DMS53 (cell line): ENCODE measurements at places on chromosomes 2 and 18.

DNA sequence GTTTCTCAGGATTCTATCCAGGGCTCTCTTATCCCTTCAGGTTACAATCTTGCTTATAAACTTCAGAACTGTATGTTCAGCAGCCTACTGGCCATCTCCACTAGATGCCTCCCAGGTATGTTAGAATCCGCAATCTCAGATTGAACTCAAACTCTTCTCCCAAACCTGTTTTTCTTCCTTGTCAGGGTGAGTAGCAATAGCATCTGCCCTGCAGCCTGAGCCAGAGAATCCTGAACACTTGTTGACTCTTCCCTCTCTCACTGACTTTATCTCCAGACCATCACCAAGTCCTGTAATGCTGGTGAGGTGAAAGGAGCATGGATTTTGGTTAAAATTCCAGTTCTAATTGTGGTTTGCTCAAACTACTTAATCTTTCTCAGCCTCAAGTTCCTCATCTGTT lies 82.6 kb upstream of the ALPP start:
- no peak for DNase-seq

GRCh38 chr18:461762-462161 lies 38.7 kb downstream of the COLEC12 start:
- no peak for DNase-seq

DNA sequence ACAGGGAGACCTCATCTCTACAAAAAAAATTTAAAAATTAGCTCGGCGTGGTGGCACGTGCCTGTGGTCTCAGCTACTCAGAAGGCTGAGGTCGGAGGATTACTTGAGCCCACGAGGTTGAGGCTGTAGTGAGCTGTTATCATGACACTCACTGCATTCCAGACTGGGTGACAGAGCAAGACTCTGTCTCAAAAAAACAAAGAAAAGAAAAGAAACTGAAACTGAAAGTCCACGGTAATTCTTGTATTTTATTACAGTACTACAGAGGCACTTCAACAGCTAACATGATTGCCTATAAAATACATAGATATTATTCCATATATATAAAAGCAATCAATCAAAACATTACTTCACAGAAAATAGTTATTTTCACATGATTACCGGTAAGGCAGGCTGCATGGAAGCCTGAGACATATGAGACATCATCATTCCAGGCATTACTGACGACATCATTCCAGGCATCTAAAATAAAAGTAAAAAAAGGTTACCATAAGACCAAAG lies 23.1 kb downstream of the PRPF40A start:
- no peak for DNase-seq

GRCh38 chr2:108573061-108573460 lies 38.8 kb downstream of the LIMS1 start:
- DNase-seq, result no peak

GRCh38 chr2:173982918-173983317 lies 17.7 kb upstream of the SP3 start:
- no peak for DNase-seq

DNA sequence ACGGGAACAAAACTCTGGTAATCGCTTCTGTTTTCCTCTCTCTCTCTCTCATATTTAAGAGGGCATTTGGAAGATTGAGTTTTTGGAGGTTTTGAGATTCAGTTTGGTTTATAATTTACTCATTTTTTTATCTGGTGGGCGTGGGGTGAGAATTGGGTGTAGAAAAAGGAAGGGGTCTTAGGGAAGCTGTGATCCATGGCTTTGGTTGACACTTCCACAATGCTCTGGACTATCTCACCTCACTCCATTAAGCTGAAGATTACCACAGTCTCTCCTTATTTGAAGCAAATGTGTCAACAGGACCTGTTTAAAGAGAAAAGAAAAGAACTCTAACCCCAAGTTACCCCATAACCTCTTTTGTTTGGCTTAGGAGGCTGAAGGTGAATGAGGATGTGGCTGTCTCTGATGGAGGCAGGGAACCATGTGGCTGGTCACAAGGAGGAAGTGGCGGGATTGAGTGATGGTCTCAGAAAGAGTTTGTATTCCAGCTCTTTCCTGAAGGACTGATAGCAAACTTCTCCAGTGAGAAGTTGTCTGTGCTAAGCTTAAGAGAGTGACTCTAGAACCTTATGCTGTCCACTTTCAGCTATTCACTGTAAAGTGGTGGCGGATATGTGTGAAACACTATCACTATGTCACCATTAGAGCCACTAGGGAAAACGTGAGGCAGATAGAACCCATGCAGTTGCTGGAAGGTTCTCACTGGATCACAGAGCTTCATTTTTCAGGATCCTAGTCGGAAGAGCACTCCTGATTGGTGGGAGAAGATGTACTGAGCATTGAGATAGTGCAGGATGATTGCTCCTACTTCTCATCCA lies 934 bp downstream of the ZNF804A start:
- DNase-seq, result peak; percentile 44

GRCh38 chr2:8238521-8239230 lies 443.2 kb upstream of the ID2 start:
- DNase-seq, result no peak

- DNase-seq, result peak; percentile 62
These were observed 24.9 kb downstream of the CERS6 start for GRCh38 chr2:168480825-168481585.

DNA sequence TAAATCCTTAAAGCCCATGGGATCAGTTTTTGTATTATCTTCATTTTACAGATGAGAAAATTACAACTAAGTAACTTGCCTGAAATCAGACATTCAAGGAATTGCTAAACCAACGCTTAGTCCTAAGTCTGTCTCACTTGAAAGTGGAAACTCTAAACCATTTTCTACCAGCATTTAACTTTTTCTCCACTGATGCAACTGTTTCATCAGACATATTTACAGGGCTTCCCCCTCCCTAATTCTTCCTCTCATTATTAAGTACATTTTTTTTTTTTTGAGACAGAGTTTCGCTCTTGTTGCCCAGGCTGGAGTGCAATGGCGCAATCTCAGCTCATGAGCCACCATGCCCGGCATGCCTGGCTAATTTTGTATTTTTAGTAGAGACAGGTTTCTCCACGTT lies 88.6 kb downstream of the ACVR1C start:
- no peak for DNase-seq

DNA sequence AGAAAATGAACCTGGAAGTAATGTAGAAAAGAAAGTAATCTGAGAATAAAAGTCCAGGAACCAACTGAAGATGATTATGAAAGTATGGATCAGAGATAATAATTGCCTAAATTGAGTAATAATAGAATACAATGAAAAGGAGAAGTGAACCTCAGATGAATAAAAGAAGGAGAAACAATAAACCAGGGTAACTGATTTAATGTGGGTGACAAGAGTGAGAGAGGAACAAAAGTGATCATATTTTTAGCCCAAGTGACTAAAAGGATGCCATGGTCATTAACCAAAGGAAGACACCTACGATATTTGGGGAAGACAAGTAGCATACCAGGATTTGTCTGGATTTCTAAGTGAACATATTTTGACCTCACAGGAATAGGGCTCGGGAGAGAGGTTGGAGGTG lies 600.6 kb downstream of the RNF144A start:
- no peak for DNase-seq

GRCh38 chr2:43464590-43464989 lies 131.2 kb downstream of the THADA start:
- DNase-seq, result no peak

DNA sequence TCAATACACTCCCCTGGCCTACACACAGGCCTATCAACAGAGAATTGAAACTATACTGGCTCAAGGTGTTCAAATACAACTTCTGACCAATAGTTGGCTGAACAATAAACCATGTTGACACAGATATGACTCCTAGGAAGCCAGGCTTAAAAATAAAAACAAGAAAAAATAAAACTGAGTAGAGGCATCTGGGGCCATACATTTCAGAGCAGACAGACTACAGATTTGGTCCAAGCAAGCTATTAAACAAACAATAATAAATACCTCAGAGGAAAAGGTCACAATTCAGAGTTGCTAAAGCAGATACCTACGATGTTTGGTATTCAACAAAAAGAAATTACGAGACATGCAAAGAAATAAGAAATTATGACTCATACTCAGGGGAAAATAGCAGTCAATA lies 132.8 kb upstream of the ACVR2A start:
- DNase-seq, result no peak

- no peak for DNase-seq
These were observed 278.7 kb downstream of the GULP1 start for GRCh38 chr2:188570370-188570769.

DNA sequence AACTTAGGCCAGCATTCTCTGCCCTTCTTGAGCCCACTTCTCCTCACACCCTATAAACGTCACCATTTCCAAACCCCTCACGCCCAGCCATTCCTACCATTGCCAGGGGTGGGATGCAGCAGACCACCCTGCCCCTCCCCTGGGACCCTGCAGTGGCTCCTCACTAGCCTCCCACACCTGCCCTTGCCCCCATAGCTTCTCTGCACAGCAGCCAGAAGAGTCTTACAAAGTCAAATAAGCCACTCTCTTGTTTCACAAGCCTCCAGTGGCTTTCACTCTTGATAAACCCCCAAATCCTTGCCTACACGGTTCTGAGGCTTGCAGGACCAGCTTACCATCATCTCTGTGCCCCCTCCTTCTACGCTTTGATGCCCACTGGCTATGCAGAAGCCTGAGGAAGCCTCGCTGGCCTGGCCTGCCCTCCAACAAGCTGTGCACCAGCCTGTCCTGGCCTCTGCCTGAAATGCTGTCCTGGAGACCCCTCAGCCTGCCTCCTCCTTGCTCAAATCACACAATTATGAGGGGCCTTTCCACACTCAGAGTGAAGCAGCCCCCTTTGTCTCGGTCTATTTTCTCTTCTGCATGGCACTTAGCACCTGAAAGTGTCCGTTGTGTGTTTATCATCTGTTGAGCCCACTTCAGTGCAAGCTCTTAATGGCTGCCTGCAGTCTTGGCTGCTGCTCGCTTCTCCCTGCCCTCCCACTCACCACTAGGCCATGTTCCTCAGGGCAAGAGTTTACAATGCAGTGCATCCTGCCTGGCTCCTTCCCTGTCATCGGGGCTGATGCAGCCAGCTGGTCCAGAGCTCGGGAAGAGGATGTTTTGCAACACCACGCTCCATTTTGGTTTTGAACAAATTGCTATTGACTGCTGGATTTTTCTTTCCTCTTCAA lies 82.6 kb upstream of the RGPD5 start:
- DNase-seq, result no peak

GRCh38 chr2:45739796-45740485 lies 88.5 kb downstream of the PRKCE start:
- no peak for DNase-seq

GRCh38 chr2:73536133-73536840 lies 105.9 kb downstream of the NAT8 start:
- DNase-seq, result no peak

- DNase-seq, result peak; percentile 40
These were observed 32.1 kb downstream of the TRAK2 start for GRCh38 chr2:201419057-201419635.

DNA sequence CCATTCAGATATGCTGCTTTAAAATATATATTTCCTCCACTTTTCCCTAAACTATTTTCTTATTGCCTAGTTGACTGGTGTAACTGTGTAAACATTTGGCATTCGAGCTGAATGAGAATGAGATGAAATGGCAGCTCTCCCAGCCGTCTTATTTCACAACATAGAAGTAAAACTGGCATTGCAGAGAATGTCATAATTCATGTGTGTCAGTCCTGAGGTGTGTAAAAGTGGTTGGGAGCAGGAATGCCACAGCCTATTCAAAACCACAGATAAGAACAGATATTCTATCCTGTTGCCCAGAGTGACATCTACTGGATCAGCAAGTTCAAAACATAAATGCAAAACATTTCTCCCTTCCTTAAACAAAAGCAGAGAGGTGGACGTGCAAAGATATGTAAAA lies 565.5 kb upstream of the CHAC2 start:
- DNase-seq, result peak; percentile 81

GRCh38 chr2:5942204-5942603 lies 250.0 kb downstream of the SOX11 start:
- no peak for DNase-seq
